NCI-H82 (cell line): ENCODE measurements at places on chromosomes 5 and 9.

DNA sequence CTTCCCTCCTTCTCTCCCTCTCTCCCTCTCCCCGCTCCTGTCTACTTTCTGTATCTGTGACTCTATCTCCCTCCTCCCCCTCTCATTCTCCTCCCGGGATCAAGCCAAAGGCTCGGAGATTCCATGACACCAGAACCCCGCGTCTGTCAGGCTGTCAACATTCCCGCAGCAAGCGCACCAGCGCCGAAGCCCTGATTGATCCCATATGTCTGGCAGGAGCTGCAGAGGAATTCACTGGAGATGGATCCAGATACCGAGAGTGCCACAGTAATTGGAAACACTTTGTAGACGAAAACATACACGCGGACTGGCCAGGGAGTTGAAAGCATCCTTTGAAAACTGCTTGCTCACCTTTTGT is 300 bp upstream of the SVEP1 start:
- DNase-seq = no peak

DNA sequence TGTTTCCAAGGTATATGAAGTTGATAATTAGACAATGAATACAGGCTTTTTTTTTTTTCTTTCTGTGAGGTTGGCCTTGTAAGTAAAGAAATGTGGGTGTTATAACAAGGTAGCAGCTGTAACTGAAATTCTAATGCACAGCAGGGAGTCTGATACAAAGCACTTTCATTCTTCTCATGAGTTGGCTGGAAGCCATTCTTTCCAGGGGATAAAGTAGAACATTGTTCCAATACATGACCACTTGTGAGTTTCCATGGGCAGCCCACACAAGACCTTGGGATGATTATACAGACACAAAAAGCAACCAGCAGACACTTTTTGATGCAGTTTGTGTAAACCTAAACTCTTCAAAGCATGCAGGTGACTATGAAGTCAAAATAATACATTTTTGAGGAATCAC is 1785.9 kb upstream of the WWC1 start:
- peak; percentile 17 for DNase-seq

GRCh38 chr9:3914416-3914815 is 385.5 kb downstream of the GLIS3 start:
- DNase-seq = no peak

- no peak for DNase-seq
These were observed 308.9 kb upstream of the PTPRD start for GRCh38 chr9:10921671-10922070.

DNA sequence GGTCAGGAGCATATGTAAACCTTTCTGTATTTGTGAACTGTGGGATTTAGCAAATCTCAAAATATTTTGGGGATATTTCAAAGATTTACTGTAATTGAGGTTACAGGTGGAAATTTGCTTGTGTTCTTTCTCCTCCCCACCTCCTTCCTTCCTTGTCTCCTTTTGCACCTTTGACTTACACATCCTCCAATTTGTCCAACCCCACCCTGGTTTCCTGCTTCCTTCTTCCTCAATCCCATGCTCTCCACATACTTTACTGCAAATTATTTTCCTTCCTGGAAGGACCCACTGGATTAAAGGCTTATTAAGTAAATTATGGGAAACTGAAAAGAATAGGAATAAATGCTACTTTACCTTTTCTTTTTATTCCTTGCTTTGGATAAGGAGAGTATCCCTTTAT is 74.5 kb upstream of the LRRC70 start:
- DNase-seq = no peak

DNA sequence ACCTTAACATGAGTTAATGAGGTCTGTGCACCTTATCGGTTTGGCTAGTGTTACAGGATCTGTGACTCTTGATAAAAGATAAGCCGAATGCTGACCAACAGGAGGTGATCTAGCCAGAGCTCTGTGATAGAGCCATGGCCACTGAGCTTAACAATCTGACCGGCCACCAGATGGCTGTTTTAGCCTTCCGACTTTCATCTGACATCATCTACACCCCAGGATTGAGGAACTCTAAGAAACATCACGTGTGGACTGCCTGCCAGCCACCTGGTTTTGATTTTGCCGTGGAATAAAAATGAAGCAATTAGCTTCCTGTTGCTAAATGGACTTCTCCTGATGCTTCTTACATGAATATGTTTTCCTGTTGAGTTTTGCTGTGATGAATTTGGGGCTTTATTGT is 281.3 kb downstream of the CEMIP2 start:
- peak; percentile 12 for DNase-seq

DNA sequence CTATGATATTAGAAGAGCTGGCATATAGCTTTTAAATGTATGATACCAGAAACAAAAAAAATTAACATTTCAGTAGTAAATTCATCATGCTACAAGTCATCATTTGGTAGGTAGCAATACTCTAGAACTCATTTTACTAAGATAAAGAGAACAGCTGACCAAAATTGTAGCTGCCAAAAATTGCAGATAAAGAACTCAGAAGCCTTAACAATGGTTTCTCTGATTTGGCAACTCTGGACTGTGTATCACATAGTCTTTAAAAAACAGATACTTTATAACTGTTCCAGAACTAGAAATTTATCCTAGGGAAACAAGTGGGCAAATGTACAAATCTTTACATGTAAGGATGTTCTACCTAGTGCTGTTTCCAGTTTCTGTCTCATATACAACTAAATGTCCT is 33.9 kb downstream of the ZFR start:
- no peak for DNase-seq

GRCh38 chr5:147639321-147639720 is 129.5 kb upstream of the DPYSL3 start:
- DNase-seq = no peak

DNA sequence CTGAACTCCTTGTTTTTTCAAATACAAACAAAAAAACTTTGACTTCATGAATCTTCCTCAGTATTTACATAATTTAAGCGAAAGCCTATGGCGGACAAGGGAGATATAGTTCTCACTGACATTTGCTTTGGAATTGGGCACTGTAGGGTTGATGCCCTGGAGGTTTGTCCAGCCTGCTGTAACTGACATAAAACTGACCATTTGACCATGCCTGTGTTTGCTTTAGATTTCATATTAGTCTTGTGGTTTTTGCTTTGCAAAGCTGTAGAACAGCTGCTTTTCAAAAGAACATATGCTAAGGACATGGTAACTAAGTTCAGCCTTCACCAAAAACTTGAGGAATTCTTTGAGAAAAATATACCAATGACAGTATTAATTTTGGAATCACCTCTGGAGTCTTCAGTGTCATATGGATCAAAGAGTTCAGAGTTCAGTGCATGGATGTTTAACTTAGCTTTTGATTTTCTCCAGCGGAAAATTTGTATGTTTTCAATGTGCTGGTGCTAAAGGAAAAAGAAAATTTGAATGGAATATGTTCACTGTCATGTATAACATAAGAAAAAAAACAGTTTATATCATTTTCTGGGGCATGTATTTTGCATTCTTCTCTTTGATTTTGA is 1013.1 kb downstream of the NR2F1-AS1 start:
- DNase-seq = no peak

- DNase-seq = no peak
These were observed 46.0 kb upstream of the CDKN2B start for GRCh38 chr9:22055090-22055489.

DNA sequence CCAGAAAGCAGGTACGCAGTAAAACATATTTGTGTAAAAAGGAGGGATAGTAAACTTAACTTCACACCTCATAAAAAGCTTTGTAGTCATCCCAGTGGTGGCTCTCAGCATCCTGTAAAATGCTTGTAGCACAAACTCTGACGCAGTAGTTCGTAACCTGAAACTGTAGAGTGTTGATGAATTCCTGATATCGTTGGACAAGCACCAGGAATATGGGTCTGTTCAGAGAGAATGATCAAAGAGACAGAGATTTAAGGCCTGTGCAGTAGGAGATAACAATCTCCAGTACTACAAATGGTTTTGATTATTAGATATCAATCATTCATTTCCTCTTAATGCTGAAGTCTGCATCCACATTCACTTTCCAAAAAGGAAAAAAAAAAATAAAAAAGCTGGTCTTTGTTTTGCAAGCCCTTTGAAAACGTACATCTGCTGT is 148.5 kb downstream of the KIAA0825 start:
- no peak for DNase-seq

DNA sequence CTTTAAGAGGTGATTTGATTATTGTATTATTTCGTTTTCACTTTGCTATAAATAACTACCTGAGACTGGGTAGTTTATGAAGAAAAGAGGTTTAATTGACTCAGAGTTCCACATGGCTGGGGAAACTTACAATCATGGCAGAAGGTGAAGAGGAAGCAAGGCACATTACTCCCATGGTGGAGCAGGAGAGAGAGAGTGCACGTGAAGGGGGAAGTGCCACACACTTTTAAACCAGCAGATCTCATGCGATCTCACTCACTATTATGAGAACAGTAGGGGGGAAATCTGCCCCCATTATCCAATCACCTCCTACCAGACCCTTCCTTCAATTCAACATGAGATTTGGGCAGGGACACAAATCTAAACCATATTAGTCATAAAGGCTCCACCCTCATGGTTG is 36.1 kb upstream of the NDFIP1 start:
- DNase-seq = no peak

DNA sequence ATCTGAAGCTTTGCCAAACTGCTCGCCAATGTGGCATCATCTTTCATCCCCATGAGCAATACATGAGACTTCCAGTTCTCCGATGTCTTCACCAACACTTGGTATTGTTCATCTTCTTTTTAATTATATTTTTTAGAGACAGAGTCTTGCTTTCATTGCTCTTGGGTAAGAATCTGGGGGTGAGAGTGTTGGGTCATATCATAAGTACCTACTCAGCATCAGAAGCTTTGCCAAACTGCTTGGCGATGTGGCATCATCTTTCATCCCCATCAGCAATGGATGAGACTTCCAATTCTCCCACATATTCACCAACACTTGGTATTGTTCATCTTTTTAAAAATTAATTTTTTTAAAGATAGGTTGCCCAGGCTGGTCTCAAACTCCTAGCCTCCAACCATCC is 30.9 kb upstream of the ZDHHC11B start:
- DNase-seq = no peak

GRCh38 chr9:12416716-12417115 is 276.5 kb upstream of the TYRP1 start:
- DNase-seq = peak; percentile 92

DNA sequence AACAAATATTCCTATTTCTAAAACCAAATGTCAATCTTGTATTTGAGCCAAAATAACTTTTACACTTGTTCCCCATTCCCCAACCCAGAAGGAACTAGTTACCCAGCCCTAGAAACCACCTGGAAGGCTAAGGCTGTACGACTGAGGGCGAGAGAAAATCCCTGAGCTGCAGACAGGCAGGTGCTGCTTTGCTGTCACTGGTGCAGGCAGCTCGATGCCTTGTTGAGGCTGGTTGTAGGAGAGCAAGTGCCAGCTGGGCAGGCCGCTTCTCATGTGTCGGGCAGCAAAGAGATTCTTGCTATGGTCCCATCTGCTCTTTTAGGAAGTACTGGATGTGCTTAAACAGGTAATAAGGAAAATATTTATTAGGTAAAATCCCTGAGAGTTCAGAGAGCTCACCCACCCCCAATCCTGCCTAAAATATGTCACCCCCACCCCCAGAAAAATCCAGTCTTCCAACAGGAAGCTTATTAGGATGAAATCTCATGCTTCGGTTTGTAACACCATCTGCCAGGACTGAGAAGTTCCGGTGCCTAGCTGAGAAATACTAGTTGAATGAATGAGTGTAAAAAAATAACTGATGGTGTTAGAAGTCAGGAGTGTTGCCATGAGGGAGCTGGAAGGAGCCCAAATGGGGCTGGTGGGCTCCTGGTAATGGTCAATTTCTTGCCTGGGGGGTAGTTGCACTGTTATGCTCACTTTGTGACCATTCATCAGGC is 91.1 kb upstream of the DMRT1 start:
- DNase-seq = peak; percentile 45

- DNase-seq = no peak
These were observed 132.7 kb downstream of the PDE4D start for GRCh38 chr5:59760785-59761348.

DNA sequence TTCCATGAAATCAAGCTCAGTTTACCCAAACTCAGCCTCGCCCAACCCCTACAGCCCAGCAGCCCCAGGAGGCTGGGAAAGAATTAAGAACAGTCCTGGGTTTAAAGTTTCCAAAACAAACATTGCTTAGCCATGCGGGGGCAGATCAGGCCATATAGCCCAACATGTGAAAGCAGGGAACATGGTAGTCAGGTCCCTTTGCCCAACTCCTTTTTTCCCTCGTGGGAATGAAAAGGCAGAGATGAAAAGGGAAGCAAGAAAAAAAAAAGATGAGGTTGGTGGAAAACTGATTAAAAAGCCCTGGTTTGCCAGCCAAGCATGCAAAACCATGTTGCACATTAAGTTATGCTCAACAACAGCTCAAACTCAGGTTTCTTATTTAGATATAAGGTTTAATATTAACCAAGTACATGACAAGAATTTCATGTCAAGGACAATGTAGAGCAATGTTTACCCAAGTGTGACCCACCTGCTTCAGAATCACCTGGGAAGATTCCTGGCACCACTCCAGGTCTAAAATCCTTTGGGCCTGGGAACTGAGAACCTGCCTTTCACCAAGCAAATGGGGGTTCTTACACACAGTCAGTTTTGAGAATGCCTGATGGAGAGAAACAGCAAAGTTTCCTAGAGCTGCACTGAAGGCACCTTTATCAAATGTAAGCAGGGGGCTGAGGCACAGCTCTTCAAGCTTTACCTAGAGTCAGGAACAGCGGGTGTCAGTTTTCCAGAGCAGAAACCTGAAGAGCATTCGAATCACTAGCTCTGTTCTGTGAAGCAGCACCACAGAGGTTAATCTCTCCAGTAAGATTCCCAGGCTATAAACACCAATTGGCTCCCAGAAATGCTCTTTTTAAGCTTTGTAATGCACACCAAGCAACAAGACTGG is 1.7 kb downstream of the FREM1 start:
- DNase-seq = no peak

- peak; percentile 76 for DNase-seq
These were observed 241.7 kb upstream of the KCNN2 start for GRCh38 chr5:114120166-114120565.

GRCh38 chr5:1808439-1808838 is 7.2 kb downstream of the NDUFS6 start:
- DNase-seq = no peak

DNA sequence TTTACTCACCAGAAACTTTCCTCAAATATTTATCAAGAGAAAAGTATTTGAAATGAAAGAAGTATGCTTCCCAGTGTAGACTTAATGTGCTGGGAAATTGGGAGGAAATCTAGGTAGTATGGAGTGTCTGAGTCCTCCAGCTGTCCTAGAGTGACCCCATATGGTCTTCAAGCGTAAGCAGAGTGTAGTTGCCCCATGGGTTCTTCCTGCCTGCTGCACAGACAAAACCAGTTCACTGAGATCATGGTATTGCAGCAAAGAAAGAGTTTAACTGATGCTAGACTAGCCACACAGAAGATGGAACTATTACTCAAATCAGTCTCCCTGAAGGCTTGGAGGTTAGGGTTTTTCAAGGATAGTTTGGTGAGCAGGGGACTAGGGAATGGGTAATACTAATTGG is 114.9 kb upstream of the PRLR start:
- DNase-seq = peak; percentile 14

GRCh38 chr5:83548581-83548980 is 77.0 kb downstream of the VCAN start:
- DNase-seq = no peak

DNA sequence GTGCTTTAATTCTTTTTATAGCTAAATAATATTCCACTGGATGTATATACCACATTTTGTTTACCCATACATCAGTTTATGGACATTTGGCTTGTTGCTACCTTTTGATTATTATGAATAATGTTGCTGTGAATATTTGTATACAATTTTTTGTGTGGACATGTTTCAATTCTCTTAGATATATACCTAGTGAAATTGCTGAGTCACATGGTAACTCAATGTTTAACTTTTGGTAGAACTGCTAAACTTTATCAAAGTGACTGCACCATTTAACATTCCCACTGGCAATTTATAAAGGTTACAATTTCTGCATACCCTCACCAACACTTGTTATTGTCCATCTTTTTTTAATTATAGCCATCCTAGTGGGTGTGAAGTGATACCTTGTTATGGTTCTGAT is 22.1 kb downstream of the IL31RA start:
- no peak for DNase-seq
